ENCODE measurements at places on chromosomes 1 and 21.

- DNase-seq = no peak
Measured at GRCh38 chr1:235421751-235422150, 54.5 kb downstream of the TBCE start.

DNA sequence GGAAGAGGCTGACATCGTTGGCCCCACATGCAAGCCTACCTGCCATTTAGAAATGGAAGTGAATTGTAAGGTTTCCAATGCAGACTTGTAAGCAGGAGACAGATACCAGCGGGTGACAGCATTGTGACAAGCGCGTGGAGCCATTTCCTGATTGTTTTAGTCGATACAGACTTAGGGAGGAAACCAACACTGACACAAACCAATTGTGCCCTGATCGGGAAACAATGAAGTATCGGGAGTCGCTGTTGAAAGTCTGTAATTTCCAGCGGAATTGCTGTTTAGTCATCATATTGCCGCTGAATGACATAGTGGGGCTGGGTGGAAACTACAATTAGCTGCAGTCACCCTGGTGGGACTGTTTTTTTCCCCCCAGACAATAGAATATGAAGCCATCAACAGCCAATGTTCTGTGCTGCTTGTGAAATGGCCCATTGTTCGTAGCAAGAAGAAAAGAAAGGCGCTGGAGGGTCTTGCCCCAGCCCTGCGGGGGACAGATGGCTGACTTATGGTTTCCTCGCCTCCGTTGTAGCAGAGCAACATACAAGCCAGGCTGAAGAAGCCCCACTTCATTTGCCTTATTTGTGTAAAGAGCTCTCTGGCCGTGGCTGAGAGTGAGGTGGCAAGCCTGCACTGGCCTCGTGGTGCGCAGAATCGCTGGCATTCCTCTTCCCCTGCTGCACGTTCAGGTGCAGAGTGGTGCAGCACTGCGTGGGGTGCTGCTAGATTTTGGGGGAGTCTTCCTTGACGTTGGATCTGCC is 462.7 kb downstream of the CAMTA1 start:
- no peak for DNase-seq

- no peak for DNase-seq
Measured at GRCh38 chr1:243996223-243996622, 54.9 kb upstream of the ZBTB18 start.

DNA sequence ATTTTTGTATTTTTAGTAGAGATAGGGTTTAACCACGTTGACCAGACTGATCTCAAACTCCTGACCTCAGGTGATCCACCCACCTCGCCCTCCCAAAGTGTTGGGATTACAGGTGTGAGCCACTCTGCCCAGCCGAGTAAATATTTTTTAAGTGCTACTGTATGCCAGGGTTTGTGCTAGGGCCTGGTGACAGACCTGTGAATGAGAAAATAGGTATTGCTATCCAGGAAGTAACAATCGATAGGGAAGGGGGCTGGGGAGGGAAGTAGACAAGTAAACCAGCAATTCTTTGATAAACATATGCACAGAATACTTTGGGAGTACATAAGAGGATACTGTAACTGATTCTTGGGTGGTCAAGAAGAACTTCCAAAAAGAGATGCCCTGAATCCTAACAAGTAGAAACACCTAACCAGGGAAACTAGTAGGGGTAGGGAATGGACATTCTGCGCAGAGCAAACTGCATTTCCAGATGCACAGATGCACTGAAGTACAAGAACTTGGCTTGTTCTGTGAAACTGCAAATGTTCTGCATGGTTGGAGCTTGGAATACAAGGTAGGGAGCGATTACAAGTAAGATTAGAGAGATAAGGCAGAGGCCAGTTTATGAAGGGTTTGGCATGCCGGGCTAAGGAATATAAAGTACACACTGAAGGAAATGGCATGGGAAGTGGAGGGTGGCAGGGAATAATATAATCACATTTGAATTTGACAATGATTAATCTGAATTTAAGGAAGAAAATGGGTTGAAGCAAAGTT is 19.0 kb upstream of the DOCK7 start:
- no peak for DNase-seq

DNA sequence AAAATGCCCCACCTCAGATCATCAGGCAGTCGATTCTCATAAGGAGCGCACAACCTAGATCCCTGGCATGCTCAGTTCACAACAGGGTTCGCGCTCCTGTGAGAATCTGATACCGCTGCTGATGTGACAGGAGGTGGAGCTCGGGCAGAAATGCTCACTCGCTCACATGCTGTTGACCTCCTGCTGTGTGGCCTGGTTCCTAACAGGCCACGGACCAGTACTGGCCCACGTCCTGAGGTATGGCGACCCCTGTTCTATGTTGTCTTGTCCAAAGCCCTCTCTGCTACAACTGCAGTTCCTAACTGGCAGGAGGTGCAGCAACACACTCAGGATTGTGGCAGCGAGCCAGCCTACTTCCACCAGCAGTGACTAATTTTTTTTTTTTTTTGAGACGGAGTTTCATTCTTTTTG is 70.6 kb downstream of the CLSTN1 start:
- no peak for DNase-seq

DNA sequence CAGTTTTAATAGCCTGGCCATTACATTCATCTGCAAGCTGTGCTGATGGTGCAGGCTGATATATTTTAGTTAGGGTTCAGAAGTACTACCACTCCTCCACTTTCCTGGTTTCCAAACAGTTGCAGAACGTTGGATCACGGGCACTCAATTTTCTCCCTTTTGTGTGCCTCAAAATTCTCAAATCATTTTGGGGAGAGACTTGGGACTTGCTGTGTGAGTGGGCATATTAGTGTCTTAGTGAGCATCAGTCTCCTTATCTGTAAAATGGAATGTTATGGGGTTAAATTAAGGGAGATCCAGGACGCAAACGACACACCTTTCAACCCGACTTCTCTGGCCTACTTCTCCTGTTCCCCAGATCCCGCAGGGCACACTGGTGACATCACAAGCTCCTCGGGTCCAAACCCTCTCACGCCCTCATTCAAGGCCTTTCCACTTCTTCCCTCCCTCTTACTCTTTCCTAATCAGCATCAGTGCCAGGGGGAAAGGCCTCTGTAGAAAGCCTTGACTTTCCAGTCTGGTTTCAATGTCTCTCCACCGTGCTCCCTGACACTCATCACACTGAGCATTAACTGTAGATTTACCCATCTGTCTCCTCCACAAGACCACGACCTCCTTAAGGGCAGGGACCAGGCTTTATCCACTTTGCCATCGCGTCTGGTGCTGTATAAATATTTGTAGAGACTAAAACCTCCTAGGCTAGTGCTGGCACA is 1.2 kb downstream of the PIGP start:
- no peak for DNase-seq

- DNase-seq = no peak
Measured at GRCh38 chr1:113057006-113057405, 16.0 kb upstream of the LRIG2 start.

DNA sequence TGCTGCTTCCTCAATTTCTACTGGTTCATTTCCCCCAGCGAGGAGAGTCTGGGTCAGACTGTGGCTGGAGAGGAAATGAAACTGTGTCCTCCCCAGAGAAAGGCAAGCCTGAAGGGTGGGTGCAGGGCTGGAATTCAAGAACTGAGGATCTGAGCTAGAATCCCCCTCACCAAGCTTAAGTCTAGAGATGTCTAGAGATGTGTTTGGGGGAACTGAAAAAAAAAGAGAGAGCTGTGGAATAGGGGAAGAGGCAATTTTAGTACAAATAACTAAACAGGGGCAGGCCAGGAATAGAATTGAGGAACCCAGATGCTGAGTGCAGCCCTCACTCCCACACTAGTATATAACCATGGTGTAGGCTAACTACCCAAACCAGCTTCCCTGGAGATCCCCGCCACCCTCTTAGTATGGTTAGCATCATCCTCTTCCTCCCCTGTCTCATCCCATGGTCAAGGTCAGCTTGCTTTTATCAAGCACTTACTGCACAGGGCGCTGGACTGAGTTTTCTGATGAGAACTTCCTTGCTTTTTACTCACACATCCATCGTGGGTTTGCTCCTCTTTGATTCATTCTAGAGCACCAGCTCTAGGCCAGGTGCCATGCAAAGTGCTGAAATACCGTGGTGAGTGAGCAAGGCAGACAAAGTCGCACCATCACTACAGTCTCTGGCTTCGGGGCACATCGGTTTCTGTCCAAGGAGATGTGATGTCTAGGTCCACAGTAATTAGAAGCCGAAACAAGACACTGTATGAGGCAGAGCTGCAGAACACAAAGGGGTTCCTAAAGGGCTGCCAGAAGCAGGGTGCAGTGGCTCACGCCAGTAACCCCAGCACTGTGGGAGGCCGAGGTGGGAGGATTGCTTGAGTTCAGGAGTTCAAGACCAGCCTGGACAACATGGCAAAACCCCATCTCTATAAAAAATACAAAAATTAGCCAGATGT is 112.9 kb upstream of the IPO9 start:
- DNase-seq = no peak

GRCh38 chr1:110235834-110236682 is 25.9 kb downstream of the KCNC4 start:
- no peak for DNase-seq

DNA sequence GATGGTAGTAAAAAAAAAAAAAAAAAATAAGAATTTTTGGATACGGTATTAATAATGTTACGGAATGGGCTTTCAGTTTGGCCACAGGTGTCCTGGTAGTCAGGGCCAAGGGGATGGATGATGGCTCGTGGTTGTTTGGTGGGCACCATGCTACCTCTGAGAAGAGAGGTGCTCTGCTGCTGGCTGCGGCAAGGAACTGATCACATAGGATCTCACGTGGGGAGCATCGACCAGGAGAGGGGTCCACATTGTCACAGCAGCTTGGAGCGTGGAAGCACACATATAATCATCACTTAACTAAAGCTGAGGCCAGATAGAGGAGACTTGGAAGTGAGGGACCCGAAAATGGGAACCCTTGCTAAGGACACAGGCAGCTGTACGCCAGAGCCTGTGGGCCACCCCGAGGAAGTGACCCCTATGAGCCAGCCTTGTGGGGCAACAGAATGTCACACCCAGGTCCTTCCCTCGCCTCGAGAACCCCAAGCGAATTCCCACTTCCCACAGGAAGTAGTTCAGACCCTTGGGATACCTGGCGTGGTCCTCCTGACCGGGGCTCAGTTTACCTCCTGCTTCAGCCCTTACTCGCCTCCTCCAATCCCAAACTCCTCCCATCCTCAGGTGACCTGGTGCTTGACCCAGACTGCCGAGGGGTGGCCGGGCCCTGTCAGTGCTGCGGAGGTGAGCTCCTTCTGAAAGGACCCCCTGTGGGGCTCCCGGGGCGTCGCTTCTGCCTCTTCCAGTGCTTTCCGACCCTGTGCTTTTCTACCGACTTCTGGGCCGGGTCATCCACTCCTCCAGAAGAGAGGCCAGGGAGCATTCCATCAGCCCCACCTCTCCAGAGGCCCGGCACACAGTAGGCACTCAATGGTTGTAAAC is 222.0 kb downstream of the CAMTA1 start:
- no peak for DNase-seq

DNA sequence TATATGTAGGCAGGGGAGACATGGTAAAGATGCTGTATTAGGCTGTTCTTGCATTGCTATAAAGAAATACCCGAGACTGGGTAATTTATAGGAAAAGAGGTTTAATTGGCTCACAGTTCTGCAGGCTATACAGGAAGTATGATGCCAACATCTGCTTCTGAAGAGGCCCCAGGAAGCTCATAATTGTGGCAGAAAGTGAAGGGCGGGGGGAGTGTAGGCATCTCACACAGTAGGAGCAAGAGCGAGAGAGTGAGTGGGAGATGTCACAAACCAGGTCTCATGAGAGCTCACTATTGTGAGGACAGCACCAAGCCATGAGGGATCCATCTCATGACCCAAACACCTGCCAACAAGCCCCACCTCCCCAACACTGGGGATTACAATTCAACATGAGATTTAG is 21.1 kb downstream of the MAN1A2 start:
- DNase-seq = no peak

DNA sequence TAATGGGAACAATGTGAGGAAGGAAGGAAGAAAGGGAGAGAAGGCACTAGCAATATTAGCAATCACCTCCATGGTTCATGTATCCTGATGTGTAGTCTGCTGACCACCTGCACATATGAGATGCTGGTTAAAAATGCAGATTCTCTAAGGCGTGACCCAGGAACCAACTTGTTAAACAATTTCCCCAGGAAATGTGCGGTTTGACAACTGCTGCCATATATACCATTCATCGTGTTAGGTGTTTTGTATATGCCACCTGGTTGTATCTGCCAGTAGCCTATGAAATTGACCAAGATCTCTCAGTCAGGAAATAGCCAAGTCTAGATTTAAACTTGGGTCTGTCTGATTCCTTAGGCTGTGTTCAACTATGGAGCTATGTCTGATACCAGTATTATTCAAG is 4.1 kb downstream of the SEMA4A start:
- DNase-seq = no peak

GRCh38 chr1:163596541-163597258 is 274.9 kb downstream of the NUF2 start:
- no peak for DNase-seq

GRCh38 chr1:5507340-5507739 is 484.9 kb downstream of the NPHP4 start:
- no peak for DNase-seq

DNA sequence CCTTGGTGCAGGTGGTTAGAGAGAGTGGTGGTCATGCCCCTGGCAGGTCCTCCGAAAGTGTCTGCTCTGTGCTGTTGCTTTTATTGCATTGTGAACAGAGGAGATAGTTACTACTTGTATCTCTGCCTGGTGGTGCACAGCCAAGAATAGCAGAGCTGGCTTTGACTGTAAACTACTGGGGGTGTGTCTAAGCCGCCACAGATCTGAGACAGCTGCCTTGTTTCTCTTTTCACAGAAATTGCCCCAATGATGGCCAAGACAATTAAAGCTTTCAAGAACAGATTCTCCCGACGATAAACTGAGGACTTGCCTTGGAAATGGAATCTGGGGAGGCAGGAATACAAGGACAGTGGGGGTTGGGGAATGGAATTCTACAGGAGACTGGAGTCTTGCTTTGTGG is 16.0 kb downstream of the ELOA start:
- no peak for DNase-seq

DNA sequence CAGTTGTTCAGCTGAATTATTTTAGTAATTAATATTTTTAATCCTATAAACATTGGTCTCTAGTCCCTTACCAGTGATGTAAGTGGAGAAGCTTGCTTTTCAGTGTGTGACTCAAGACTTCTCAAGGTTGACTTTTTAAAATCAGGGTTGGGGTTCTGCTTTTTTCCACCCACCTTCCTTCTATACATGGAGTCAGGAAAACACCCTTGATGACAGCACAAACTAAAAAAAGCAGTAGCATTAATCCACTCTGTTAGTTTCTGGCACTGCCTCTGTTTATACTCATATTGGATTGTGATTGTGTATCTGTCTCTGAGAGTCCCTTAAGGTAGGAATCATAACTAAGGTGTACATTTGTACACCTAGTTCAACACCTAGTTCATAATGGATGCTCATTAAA is 8.3 kb upstream of the PLEKHO1 start:
- no peak for DNase-seq

- DNase-seq = no peak
Measured at GRCh38 chr1:112518186-112518585, 9.4 kb downstream of the WNT2B start.

DNA sequence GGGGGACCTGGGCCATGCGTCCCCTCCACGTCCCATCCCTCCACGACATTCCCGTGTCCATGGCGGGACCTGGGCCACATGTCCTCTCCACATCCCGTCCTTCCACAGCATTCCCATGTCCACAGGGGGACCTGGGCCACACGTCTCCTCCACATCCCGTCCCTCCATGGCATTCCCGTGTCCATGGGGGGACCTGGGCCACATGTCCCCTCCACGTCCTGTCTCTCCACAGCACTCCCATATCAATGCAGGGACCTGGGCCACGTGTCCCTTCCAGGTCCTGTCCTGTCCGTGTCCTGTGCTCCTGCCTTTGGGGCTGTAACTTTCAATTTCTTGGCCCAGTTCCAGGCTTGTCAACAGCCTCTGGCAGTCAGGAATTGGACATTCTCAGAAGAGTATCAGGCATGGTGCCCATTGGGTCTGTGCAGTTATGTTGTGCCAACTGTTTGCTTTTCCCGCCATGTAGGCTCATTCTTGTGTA is 47.1 kb downstream of the WNT9A start:
- DNase-seq = no peak
